Left ventricle myocardium inferior (tissue), 1 donor: ENCODE measurements at places on chromosomes 6 and 20. TPM values are rescaled to one million over a fixed set of nuclear protein-coding genes. Genes with fewer than 3 reads are reported as not detected.

DNA sequence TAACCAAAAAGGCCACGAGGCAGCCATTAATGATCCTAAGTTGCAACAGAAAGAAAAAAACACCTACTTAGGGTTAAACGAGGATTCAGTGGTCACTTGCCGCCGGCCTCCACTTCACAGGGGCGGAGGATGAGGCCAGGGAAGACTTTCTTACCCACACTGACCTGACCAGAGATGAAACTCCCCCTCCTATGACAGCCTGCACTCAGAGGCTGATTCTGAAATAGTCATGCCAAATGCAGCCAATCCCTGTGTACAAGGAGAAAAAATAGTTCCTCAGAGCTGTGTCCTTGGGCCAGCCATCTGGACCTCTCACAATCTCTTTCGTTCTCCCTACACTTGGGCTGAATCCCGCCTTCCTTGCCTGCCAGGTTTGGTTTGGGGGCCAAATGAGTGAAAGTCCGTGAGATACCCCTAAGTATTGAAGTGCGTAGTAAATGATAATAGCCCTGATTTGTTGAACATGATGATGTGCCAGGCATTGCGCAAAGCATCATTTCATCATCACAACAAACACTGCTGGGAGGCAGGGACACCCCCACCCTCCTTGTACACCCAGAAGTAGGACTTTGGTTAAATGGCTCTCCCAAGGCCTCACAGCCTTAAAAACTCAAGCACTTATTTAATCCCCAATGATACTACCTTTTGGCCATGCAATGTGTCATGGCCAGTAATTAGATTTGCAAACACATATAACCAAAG is 3.2 kb upstream of the IRF4 start:
- no peak for DNase-seq

DNA sequence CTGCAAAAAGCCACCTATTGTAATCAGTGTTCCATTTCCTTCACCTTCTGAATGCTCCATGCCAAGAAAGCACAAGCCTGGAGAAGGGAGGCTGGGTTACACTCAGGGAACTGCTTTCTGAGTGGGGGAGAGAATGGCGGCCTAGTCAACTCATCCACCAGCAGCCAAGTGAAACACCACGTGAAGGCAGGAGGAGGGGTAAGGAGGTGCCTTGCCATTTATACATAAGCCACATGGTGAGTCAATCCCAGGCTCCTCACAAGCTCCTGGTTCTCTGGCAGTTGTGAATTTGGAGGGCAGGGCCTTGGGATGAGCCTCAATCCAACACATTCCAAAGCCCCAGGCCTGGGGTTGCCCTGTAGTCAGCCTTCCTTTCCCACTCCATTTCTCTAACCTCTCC is 149.4 kb downstream of the CD24 start:
- no peak for DNase-seq

LEMD2 gene
- 22.2 TPM for total RNA-seq

TPD52L2 gene
- total RNA-seq = 72.0 TPM
